Fibroblast of pulmonary artery (primary cell): ENCODE measurements at places on chromosomes 4 and X.

DNA sequence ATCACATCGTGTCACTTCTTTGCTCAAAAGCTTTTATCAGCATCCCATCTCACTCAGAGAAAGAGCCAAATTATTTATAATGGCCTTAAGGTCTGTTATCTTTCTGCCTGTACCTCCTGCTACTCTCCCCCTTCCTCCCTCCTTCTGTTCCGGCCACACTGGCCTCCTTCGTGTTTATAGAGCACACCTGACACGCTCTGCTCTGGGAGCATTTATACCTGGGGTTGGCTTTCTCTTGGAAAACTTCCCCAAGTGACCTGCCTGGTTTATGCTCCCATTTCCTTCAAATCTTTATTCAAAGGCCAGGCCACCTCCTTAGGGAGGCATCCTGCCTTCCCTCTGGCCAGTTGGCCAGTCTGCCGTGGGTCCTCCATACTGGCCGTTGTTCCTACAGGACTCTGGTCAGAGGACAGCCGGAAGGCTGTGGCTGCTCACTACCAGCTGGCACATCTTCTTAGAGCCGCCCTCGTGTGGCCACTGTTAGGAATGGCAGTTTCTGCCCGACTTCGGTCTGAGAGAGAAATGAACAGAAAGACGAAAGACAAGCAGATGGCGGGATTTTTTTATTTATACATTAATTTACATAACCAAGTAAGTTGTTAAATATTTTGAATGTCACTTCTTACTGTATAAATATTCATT, 80.2 kb upstream of the CBLL2 start:
- peak; percentile 65 for DNase-seq

GRCh38 chr4:78779280-78779679, 3.1 kb downstream of the BMP2K start:
- no peak for DNase-seq

- no peak for DNase-seq
These were observed 47.2 kb upstream of the RBPJ start for GRCh38 chr4:26273616-26273980.

DNA sequence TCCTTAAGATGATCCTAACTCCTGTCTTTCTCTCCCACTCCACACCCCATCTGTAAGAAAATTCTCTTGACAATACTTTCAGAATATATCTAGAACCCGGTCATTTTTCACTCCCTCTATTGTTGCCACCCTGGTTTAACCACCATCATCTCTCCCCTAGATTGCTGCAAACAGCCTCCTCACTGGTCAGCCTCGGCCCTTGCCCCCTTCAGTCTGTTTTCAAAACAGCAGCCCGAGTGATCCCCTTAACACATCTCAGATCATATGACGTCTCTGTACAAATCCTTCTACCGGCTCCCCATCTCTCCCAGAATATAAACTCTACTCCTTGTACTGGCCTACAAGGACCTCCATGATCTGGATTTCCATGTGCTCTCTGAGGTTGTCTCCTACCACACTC, 35.2 kb upstream of the F9 start:
- DNase-seq = no peak

DNA sequence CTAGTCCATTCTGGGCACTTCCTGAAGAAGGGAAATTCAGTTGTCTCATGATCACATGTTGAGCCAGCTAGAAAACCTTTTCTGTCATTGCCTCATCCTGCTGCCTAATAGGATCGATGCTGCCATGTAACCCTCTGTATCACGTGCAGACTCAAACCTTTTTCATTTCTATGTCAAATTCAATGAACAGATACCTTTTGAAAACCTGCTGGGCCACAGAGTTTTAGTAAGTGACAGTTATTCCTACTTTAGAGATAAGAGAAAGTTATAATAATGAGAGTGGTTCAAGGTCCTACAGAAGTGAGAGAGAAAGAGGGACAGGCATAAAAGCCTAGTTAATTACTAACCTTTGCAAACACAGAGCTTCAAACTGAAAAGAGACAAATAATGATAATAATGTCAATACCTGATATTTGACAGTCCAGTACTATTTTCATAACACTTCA, 46.0 kb downstream of the MAOA start:
- no peak for DNase-seq

DNA sequence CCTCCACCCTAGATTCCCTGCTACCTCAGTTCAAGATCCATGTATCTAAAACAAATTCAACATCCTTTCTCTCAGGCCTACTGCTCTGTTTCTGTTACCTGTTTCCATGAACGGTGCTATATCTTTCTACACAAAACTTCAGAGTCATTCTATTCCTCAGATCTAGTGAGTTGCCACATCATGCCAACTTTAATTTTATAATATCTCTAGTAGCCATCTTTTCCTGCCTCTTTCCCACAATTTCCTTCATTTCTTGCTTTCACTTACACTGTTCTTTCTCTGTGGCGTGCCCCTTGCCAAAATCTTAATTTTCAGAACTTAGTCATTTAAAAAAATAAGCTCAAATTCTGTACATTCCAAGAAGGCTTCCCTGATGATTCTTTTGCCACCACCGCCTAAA, 15.2 kb downstream of the GUCY1A1 start:
- no peak for DNase-seq

DNA sequence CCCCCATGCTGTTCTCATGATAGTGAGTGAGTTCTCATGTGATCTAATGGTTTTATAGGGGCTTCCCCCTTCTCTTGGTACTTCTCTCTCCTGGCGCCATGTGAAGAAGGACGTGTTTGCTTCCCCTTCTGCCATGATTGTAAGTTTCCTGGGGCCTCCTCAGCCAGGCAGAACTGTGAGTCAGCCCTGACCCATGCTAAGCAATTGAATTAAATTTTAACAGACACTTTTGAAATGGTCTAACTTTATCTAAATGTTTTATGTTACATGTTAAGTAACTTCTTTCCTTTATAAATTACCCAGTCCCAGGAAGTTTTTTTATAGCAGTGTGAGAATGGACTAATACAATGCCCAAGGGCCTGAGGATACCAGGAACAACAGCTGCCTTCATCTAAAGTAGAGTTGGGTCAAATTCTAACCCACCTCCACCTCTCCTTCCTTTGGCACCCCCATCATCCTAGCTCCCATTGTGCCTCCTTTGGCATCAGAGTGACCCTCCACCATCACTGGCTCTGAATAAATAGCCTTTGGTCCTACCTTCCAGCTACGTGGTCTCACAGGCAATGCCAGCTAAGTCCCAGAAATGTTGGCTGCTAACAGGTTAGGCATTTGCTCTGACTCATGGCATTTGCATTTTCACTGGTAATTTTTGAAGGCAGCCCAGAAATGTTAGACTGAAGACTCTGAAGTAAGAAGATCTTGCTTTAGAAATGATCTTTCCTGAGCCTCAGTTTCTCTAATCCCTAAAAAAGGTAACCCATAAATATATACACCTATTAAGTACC, 182.1 kb downstream of the MOSPD2 start:
- DNase-seq = no peak

- DNase-seq = no peak
These were observed 84.2 kb downstream of the CHIC1 start for GRCh38 chrX:73647212-73647611.

DNA sequence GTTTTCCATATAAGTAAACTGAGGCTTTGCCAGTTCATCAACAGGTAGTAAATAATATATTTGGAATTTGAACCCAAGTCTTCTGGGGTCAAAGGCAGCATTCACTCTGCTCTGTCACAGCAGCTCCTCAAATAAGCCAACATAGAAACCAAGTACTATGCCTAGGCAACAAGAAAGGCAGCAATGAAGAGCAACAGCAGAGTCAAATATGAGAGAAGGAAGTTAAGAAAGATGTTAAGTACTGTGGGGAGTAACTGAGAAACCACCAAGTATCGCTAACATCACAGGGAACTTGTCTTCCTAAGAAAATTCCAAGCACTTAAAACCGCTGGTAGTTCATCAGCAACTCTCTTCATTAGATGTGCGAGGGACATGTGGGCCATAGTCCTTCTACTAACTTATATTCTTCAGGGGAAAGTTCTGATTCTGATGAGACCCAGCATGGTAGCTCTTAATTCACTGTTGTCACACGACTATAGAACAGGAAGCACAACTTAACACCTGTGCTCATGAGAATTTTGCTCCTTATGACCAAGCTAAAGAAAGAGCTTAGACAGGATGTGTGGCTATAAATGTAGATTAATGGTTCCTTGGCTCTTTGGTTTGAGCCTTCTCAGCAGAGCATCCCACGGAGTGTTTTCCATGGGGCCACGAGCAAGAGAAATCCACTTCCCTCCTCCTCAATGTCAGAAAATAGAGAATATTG, 107.8 kb downstream of the AR start:
- DNase-seq = no peak
